ENCODE measurements at places on chromosomes 7 and 10. TPM values are rescaled to one million over a fixed set of nuclear protein-coding genes. Genes with fewer than 3 reads are reported as not detected.

- peak; percentile 27 for DNase-seq
These were observed 194.8 kb upstream of the ZNF32 start for GRCh38 chr10:43843321-43844101.

GRCh38 chr10:73110345-73110849, at the start of gene NUDT13:
TSS of gene NUDT13 (plus strand) at chr10:73110455. CDS start at chr10:73114366, 3,911 bp downstream.
- DNase-seq, result peak; percentile 55

DNA sequence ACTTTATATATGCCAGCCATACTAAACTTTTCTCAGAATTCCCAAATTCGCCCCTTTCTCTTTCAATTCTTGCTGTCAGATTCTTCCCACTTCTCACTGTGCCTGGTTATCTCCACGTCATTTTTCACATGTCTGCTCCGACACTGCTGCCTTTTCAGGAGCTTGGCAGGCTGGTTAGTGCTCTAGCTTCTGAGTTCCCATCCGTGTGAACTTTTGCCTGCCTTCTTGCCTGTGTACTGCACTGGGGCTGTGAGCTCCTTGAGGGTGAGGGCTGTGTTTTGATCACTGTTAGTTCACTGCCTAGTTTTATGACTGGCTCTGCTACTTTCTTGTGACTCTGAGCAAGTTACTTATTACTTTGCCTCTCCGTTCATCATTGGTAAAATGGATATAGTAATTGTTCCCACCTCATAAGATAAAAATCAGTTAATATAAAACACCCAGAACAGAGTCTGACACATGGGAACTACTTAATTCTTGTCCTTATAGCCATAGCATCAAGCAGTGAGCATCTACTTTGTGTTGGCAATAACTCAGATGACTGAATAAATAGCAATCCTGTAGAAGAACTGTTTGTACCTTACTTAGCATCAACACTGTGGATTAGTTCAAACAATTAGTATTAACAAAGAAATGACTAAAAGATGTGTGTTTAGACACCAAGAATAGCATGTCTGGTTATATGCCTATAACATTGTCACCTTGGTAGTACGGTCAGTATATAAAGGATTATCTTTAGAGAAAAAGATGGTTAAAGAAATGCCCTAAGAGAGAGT, 5.5 kb downstream of the GSTO1 start:
- no peak for DNase-seq

GRCh38 chr10:112519133-112519761, 72.2 kb downstream of the VTI1A start:
- DNase-seq, result peak; percentile 54

DNA sequence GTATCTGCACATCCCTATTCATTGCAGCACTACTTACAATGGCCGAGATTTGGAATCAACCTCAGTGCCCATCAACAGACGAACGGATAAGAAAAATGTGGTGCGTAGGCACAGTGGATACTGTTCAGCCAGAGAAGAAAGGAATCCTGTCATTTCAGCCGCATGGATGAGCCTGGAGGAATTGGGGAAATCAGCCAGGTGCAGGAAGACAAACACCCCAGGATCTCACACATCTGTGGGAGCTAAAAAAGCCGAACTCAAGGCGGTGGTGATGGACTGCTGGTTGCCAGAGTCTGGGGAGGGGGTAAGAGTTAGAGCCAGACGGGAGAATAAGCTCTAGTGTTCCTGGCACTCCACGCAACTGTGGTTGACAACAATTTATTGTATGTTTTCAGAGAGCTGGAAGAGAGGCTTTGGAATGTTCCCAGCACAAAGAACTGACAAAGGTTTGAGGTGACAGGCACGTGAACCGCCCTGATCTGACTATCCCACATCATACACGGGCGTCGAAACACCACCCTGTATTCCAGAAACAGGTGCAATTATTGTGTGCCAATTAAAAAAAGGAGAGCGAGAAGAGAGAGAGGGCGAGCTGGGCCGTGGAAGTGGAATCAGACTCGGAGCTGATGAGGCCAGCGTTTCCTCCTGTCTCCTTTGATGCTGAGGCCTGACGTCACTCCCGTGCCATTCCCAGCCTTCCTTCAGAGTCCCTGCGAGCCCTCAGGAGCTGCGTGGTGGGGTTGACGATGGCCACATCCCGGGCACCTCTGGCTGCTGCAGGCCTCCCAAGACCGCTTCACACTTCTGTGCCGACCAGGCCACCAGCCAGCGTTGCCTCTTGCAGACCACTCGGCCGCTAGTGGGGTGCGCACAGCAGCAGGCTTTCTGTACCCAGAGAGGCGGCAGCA, 189.5 kb downstream of the DNAJB6 start:
- no peak for DNase-seq

DNA sequence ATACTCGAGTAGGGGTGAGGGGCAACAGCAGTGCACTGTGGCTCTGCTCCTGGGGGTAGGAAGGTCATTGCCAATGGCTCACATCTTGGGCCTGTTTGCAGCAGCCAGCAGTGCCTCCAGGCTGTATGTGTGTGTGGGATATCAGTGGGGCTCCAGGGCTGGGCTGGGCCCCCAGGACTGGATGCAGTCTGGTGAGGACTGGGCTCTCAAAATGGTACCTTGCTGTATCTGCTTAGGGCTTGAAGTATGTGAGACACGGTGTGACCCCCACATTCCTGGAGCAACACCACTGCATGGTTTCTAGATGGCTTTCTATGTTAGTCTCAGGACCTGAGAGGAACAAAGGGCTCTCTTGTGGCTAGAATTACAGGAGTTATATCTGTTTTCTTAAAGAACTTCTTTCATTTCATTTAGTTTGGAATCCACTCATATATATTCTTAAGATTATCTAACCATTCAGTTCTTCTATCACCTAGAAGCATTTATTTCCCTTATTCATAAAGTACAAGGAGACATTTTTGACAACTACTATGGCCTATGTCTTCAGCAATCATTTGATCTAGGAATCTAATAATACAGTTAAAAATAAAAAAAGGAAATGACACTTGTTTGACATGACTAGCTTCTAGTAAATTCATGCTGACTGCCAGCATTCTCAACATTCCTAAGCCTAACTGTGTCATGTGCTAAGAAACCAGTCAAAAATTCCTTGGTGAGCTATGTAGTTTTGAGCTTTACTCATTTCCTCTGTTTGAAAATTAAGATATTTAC, 443.2 kb upstream of the SEMA3A start:
- DNase-seq, result no peak

DNA sequence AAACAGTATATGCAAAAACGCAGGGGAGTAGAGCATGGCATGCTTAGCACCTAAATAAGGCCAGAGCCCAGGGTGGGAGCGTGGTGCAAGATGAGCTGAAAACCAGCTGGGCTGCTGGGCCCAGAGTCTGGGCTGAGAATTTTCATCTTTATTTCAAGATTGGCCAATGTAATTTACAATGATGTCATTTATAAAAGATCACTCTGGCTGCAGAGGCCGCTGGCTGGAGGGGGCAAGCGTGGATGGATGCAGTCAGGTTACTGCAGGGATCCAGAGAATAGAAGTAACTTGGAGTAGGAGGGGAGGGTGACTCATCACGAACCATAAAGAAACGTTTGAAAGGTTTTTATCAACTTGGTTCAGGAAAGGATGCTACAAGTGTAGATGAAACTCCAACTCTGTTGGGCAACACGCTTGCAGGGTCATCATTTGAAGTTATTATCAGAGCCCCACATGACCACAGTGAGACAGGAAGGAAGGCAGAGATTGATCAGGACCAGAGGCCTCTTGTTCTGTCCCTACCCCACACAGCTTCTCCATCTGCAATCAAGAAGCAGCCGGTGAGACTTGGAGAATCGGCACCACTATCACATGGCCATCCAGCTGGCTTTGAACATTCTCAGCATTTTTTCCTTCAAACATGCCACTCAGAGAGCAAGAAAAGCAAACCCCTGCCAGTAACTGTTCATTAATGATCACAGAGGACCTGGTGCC, 49.2 kb downstream of the ODAD2 start:
- DNase-seq, result no peak

GRCh38 chr7:68006619-68007018, 1010.0 kb downstream of the TYW1 start:
- DNase-seq, result no peak

DNA sequence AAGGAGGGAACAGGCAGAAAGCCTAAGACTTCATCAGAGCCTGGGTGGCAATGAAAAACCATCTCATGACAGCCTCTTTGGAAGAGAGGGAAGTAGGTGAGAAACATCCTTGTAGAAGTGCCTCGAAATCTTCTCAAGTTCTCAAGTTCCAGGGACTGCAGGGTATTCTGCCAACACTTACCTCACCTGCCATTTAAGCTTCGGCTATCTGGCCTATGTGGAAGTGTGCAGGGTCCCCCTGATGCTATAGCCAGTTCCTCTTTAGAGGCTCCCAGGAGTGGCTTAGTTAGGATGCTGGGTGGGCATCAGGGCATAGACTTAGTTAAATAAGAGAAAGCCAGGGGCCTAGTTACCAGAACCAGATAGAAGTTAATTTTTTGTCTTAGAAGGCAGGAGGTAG, 27.0 kb downstream of the ABCC2 start:
- DNase-seq, result no peak

- DNase-seq, result no peak
These were observed 64.3 kb upstream of the RET start for GRCh38 chr10:43012578-43012977.

DNA sequence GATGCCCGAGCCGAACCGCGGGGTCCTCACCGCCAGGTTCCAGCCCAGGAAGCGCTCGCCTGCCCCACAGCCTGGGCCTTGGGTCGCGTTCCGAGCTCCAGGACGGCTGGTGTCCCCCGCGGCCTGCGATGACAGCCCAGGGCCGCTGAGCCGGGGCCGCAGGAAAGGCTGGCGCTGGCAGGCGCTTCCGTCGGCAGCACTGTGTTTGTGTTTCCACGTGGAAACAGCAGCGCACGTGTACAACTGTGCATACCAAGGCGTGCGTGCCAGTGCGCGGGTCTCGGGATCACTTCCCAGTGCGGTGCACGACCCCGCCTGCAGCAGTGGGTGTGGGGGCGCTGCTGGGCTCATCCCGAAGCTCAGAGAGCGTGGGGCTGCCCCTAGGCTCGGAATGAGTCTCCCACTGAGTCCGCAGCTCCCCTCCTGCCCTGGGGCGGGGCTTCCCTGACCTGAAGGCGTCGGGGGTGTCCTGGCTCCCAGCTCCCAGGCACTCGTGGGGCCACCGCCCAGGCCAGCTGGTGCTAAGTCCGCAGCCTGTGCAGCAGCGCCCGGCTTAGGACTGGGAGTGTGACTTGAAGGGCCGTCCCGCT, 17.2 kb downstream of the AP5Z1 start:
- DNase-seq, result peak; percentile 27

DNA sequence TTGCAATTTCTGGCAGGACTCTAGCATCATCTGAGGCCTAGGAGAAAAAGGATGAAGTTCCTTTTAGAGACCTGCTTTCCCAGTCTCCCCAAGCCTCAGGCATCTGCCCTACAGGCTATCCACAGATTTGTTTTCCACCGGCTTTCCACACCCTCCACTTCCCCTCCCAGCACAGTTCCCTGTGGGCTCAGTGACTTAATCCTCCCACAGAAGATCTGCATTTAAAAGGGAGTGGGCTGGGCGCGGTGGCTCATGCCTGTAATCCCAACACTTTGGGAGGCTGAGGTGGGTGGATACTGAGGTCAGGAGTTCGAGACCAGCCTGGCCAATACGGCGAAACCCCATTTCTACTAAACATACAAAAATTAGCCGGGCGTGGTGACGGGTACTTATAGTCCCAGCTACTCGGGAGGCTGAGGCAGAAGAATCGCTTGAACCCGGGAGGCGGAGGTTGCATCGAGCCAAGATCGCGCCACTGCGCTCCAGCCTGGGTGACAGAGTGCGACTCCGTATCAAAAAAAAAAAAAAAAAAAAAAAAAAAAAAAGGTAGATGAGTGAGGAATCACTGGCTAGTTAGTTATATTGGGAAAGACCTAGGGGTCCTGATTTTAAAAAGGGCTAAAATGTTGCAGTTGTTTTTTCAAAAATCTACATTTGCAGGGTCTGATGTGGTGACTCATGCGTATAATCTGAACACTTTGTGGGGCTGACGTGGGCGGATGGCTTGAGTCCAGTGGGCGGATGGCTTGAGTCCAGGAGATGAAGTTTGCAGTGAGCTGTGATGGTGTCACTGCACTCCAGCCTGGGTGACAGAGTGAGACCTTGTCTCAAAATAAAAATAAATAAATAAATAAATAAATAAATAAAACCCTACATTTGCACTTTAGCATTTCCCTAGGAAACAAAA, 119.5 kb downstream of the BAMBI start:
- DNase-seq, result no peak

- DNase-seq, result no peak
These were observed 6.6 kb upstream of the PDLIM1 start for GRCh38 chr10:95297402-95297801.

GRCh38 chr7:6477318-6477660, 29.5 kb upstream of the DAGLB start:
- DNase-seq, result no peak

DNA sequence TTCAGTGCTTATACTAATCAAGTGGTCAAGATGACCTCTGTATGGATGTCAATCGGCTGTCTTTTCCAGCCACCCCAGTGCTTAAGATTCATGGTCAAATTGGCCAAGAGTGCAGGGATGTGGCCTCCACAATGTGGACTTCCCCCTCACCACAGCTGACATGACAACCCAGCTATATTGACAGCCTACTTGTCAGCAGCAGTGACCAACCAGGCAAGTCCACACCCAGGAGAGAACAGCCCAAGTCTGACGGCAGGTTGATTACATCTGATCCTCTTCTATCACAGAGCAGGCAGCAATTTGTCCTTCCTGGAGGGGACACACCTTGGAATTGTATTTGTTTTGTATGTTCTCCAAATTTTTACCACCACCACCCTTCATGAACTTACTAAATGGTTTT, 8.2 kb upstream of the ERVW-1 start:
- DNase-seq, result no peak

DNA sequence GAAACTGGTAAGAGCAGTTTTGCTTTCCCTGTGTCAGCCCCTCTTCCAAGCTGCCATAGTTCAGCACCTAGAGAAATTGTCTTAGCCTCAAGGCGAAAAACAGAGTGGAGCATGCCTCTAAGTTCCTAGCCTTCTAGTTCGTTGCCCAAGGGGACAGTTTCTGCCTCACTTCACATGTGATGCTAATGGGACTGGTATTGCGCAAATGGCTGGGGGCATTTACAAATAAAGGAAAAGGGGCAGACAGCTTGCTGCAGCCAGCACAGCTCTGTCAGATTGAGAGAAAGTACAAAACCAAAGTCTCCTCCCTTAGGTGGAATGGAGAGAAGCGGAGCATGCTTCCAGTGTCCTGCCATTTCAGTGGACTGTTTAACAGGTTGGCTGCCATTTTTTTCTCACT, 567.7 kb downstream of the ETV1 start:
- no peak for DNase-seq

Gene SNX8
- 31.7 TPM for total RNA-seq

Gene MTPN
- 115 TPM for total RNA-seq

Gene FAM241B
- 12.5 TPM for total RNA-seq

Gene SPACDR
- total RNA-seq, result 3.7 TPM

Gene GPNMB
- 1.5 TPM for total RNA-seq

Gene IL15RA
- 23.5 TPM for total RNA-seq

Gene CCDC172
- not detected for total RNA-seq

Gene METTL27
- not detected for total RNA-seq

Gene MUC12
- not detected for total RNA-seq

Gene MPP7
- total RNA-seq, result 14.3 TPM
